Retina (tissue), 1 donor: ENCODE measurements at places on chromosomes 2 and 18.

DNA sequence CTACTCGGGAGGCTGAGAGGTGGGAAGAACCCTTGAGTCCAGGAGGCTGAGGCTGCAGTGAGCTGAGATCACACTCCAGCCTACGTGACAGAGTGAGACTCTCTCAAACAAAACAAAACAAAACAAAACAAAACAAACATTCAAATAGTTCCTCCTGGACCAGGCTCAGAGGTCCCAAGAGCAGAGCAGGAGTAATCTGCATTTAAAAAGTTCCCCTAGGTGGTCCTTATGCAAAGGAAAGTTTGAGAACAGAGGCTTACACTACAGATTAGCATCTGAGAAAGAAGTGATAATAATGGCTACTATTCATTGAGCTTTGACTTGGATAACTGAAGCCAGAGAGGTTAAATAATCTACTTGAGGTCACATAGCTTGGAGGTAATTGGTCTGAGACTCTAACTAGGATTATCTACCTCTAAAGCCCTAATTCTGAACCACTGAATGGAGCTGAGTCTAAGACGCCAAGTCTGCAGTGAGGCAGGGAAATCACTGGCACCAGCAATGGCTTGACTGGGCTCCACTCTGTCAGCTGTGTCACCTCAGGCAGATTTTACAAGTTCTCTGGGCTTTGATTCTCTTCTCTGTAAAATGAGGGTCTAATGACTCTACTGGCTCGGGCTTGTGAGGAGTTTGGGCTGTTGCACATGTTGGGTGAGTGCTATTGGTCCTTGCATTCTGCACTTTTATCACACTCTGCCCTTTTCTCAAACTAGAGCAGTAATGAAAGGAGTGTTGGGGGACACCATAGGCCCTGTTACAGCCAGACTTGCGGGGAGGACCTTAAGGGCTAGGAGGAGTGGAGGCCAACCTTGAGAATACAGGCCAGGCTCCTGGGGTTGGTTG, 29.2 kb upstream of the DLX2 start:
- DNase-seq, result no peak

- DNase-seq, result no peak
Observed at GRCh38 chr2:41726364-41726763, 321.5 kb upstream of the PKDCC start.

DNA sequence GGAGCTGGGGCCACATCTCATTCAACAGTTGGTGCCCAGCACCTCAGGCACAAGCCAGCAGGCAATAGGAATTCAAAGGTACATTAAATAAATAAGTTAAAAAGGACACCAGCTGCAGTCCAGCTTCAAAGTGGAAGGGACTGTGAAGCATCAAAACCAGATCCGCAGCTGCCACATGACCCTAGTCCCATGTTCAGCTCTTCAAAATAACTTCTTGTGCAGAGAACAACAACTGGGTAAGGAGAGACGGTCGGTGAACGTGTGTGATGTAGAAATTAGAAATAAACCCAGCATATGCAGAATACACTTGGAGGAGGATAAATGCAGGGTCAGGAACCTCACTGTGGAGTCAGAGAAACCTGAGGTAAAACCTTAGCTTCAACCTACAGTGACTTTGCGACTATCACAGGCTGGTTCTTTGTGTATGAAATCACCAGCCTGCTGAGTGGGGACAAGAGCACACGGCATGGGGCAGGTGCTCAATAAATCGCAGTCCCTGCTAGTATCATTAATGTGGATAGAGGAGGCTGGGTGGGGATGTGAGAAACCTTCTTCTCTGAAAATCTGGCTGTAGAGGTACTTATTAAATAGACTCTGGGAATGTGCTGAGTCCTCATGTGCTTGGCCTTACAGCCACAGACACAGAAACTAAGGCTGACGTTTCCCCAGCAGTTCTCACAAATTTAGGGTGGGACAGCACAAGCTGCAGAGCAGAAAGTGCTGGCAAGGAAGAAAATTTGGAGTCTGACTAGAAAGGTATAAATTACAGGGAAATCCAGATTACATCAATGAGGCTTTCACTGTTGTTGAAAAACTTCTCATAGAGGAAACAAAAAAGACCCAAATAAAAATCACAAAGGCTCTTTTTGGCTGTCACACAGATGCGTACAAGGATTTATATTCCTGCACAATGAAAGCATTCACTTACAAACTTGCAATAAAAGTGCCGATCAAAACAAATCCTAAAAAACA, 20.7 kb downstream of the FBXO15 start:
- no peak for DNase-seq

DNA sequence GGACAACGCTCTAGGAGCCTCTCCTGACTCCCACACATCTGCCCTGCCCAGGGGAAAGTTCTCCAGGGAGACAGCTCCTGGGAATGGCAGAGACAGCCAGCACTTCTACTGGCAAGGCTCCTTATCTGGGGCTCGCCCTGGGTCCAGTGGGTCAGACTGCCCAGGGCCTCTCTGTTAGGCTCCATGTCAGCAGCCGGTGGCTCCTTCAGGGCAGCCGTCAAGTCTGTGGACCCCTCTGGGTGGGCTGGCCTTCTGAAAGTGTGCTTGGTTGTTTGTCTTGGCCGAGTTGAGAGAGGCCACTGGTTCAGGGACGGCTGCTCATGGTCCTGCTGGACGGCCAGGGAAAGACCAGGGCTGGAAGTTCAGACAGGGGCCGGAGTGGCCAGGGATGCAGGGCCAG, 65.6 kb downstream of the RPIA start:
- no peak for DNase-seq

GRCh38 chr2:231900972-231901371, 25.2 kb downstream of the NPPC start:
- DNase-seq, result no peak
